G401 (cell line): ENCODE measurements at places on chromosomes 2 and 18.

DNA sequence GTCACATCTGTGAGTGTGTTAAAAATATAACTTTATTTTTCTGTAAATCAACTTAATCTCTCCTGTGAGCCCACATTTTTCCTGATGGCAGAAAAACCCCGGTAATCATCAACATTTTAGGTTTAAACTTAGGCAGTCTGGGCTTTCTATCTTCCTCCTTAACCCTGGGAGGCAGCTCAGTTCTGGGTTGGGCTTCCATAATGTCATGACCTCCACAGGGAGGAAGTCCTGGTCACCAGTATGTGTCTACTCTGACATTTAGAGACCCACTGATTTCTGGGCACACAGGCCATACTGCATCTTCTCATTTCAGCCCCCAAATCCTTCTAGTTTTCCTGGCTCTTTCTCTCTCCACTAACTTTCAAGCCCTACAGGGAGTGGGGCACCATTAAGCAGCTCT, 181.2 kb downstream of the DYSF start:
- DNase-seq, result no peak

- DNase-seq, result no peak
These were observed 21.4 kb upstream of the FRZB start for GRCh38 chr2:182887753-182888415.

GRCh38 chr18:78659748-78660147, 319.9 kb upstream of the SALL3 start:
- no peak for DNase-seq

- DNase-seq, result no peak
These were observed 96.8 kb downstream of the POLE4 start for GRCh38 chr2:75055142-75055819.

DNA sequence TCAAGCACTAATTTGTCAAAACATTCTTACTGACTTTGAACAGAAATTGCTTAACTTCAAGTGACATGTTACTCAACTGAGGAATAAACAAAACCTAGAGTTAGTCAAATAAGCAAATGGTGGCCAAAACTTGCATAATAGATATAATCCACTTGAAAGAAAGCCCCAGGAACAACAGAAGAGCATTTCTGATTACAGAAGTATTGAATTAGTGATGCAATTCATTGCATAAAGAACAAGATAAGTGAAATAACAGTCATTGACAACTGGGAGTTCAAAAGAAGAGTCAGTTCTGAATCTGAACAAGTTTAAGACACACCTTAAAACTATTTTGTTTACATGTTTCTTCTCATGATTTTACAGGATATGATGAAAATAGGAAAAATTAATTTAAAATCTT, 30.8 kb downstream of the COBLL1 start:
- no peak for DNase-seq

DNA sequence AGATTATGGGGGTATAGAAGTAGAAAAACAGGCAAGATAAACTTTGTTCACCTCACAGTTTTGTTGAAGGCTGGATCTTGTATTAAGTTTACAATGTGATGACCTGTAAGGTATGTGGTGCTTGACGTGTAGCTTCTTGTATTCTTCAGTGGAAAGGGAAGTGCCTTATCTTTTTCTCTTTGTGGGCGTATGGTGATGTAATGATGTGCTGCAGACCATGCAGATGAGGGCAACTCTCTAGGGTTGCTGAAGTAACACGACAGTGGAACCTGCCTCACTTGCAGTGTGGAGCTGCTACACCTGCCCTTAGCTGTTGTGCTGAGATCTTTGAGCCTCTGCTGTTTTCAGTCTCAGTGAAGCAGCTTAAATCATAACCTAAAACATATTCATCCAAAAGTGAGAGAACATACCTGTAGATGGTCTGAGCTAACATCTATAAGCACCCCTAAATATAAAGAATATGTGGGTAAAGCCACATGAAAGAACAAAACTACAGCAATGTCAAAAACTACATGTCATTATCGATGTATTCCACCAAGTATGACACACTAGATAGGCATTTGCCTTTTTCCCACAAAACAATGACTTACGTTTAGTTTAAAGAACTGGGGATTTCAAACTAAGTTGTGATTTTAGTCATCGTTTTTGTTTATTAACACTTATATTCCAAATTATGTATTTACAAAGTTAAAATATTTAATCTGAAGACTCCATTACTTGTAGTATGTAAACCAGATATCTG, 1144.1 kb downstream of the CNTNAP5 start:
- DNase-seq, result no peak

DNA sequence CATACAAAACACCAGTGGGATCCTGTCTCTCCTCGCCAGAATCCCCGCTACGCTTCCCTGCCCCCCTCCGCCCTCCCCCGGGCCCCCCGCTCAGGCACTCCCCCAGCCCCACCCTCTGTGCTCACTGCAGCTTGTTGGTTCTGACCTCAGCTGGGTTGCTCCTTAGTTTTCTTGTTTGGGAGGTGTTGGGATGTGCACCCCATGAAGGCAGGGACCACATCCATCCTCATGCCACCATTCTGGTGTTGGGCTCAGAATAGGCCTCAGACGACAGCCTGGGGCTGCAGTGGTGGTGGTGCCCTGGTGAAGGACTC, 4.6 kb downstream of the SNED1 start:
- no peak for DNase-seq

GRCh38 chr2:113167115-113167932, 6.4 kb upstream of the PSD4 start:
- DNase-seq, result no peak

DNA sequence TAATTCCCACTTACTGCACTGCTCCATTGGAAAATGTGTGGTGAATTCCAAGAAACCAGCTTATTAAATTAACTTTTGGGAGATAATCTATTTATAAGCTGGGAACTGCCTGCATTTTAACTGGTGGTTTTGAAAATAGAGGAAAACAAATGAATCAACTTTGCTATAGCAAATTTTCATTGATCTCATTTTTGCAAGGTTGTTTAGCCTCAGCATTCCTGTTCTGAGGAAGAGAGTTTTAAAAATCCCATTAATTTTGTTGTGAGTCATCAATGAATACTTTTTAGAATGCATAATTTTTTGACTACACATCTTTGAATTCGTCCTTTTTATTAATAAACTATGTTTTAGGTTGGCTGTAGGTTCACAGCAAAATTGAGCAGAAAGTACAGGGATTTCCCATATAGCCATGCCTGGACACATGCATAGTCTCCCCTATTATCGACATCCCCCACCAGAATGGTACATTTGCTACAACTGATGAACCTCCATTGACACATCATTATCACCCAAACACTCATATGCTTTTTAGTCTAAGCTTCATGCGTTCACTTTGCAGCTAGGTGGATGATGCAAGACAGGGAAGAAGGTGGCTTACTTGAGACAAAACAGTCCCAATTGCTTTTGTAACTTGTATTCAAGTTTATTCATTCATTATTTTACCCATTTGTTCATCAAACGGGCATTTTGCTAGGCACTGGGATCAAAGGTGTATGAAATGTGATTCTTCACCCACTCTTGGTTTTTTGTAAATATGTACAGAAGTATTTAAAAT, 106.9 kb downstream of the ZNF521 start:
- no peak for DNase-seq

DNA sequence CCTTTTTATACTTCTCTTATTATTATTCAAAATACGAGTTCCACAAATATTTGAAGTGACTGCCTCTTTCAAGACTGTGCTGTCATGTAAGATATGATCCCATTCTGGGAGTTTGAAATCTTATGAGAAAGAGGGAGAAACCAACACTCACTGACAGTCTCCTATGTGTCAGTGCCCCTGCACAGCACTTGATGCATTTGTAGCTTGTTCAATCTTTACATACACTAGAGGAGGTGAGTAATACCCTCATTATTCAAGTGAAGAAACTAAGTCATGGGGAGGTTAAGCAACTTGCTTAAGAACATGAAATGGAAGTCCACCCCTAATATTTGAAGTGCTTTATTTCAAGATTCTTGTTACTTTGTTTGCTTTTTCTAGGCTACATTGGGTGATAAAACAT, 459.5 kb upstream of the FANCL start:
- DNase-seq, result no peak

- DNase-seq, result no peak
These were observed 99.6 kb upstream of the MCFD2 start for GRCh38 chr2:47015206-47015605.

DNA sequence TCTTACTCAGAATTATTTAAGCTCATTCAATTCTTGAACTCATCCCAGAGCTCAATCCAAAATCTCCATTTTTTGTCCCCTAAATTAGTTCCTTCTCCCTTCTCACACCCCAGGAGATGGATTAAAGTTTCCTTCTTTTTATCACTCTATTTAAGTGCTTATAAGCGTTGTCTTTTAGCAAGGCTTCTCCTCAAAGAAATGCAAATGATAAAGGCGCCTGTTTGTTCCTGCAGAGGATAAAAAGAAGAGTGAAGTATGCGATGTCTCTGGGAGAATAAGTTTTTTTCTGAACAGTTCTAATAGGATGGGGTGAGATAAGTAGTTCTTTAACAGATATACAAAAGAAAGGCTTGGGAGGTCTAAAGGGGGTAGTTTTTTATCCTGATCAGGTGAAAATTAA, 303.3 kb downstream of the CNTNAP5 start:
- DNase-seq, result no peak

GRCh38 chr18:79570266-79571201, 109.1 kb upstream of the CTDP1 start:
- DNase-seq, result no peak

- DNase-seq, result no peak
These were observed 37.8 kb downstream of the FIGN start for GRCh38 chr2:163697846-163698637.

DNA sequence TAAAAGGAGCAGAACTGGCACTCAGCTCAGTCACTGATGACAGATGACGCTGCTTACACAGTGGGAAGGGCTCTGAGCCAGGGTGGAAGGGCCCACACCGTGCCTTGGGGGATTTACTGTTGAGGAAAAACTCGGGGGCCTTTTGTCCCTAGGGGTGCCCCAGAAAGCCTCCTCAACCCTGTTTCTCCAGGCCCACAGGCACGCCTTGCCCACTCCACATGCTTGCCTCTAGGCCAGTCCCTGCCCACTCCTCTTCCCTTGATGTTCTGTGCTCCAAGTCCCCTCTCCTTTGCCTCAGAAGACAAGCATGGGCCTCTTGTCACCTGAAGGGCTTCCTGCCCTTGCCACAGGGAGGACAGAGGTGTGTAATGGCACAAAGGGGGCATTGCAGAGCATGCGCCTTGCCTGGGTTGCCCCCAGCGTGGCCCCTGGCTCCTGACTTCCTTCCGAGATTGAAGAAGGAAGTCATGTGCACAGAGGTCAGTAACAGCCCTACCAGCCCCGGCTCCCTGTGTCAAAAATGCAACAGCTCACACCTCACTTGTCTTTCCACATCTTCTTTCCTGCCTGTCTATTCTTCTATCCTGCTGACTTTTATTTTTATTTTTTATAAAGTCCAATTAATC, 65.1 kb downstream of the LIPG start:
- DNase-seq, result no peak

DNA sequence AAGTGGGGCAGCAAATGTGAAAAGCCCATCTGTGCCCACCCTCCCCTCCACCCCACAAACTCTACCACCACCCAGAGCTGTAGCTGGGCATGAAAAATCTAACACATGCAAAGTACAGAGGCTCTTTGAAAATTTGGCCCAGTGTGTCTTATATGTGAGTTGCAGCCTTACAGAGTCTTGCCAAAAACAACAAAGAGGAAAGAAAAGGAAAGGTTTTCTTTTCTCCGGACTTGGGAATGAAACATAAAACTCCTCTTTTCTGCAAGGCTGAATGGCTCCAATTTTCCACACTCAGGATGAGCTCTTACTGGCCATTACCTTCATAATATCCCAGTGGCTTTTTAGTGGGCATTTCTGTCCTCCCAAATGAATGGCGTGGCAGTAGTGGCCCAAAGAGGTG, 27.9 kb upstream of the POU3F3 start:
- DNase-seq, result no peak

DNA sequence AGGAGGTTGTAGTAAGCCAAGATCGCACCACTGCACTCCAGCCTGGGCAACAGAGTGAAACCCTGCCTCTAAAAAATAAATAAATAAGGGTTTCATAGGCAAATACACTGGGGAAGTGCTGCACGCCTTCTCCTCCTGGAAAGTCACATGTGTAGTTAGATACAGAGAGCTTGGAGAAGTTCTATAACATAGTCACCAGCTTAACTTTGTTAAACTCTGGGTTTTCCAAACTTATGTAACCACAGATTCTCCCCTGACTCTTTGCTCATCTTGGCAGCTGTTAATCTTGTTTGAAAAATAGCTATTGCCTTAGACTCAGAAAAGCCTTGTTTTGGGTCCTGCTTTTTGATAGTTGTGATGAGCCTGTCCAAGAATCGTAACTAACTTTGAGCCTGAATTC, 25.2 kb downstream of the KIAA2012 start:
- no peak for DNase-seq

GRCh38 chr2:165927353-165927752, 26.2 kb downstream of the TTC21B start:
- no peak for DNase-seq

DNA sequence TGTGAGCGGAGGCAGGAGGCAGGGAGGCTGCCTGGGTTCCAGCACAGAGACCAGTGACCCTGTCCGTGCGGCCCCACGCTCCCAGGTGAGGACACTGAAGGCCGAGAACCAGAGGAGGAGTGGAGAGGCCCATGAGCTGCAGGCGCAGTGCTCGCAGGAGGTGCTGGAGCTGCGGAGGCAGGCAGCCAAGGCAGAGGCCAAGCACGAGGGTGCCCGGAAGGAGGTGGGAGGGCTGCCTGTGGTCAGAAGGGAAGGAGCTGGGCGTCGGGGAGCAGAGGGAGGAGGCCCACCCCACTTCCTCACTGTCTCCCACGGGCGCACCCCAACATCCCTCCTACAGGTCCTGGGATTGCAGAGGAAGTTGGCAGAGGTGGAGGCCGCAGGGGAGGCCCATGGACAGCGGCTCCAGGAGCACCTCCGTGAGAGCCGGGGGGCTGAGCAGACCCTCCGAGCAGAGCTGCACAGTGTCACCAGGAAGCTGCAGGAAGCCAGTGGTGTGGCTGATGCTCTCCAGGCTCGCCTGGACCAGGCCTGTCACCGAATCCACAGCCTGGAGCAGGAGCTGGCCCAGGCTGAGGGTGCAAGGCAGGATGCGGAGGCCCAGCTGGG, 33.0 kb upstream of the SNED1 start:
- no peak for DNase-seq

DNA sequence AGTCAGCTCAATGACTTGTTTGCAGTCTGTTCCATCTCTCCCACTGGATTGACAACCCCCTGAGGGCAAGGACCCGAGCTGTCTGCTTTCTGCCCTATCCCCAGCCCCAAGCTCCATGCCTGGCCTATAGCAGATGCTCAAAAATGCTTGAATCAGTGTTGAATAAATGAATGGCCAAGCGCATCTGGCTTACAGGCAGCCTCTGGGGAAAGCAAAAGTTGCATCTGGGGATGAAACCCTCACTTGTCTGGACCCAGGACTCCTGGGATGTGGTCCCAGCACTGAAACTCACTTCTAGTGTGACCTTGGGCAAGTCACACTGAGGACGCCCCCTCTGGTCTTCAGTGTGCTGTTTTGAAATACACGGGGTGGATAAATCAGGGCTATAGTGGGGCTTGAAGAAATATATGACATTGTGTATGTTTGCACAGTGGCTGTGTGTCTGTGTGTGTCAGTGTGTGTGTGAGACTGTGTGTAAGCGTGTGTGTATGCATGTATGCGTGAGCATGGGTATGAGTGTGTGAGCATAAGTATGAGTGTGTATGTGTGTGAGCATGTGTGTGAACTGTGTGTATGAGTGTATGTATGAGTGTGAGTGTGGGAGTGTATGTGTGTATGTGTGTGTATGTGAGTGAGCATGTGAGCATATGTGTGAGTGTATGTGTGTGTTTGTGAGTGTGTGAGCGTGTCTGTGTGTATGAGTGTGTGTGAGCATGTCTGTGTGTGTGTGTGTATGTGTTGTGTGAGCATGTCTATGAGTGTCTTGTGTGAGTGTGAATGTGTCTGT, 27.8 kb upstream of the TNS1 start:
- DNase-seq, result no peak

- DNase-seq, result no peak
These were observed 34.9 kb downstream of the RAB10 start for GRCh38 chr2:26068602-26069298.
